ENCODE measurements at places on chromosomes 11 and 22.

- DNase-seq: no peak
Observed at GRCh38 chr11:57516061-57516443, 550 bp upstream of the SLC43A1 start.

DNA sequence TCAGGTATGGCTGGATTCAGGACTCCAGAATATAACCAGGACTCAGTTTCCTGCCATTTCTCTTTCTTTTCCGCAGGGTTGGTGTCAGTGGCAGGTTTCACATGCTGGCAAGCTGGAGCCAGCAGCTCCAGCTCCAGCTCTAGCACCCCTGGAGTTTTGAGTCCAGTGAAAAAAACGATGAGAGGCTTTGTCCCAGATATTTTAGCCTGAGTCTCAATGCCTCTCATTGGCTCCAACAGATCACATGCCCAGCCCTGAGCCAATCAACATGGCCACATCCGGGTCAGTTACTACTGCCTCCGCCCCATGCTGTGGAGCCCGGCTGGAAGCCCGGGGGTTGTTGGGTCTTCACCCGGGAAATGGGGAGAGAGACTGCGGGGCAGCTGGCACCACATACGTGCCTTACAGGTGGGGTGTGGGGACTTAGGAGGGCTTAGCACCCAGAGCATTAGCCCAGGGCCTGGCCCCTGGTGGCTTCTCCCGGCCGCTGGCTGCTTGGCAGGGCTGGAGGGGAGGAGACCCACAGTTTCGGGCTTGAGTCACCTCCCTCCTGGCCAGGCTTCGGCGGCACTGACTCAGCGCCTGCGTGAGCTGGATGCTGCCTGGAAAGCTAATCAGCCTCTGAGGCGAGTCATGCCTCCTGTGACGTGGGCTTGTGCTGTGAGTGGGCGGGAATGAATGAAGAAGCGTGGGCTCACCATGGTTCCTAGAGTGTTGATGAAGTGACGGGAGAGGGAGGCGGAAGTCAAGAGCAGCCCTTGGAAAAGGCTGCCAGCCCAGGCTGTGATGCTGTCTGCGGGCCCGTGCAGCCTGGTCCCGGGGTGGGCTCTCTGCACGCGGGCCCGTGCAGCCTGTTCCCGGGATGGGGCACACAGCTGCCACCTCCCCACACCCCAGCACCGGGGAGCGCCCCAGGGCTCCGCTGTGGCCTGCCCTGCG, 15.3 kb upstream of the MRTFA start:
- peak; percentile 25 for DNase-seq

- no peak for DNase-seq
Observed at GRCh38 chr11:68546555-68546954, 86.0 kb downstream of the PPP6R3 start.

- no peak for DNase-seq
Observed at GRCh38 chr11:92046103-92046502, 178.5 kb upstream of the FAT3 start.

DNA sequence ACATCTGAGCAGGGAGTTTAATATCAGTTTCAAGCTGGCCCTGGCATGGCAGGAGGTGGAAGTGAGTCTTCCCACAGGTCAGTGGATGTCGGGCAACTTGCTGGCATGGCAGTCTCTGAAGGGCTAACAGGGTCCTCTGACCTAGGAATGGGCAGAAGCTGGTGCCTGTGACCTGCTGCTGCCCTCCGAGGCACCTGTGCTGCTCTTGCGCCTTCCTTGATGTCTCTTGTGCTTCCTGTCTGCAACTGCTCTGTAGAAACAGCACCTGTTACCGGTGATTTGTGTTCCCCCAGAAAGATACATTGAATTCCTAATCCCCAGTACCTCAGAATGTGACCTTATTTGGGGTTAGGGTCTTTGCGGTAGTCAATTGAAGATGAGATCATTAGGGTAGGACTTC, 110.3 kb downstream of the RPS6KA4 start:
- DNase-seq: no peak

GRCh38 chr11:67364783-67365722, 8.3 kb downstream of the CLCF1 start:
- DNase-seq: no peak

DNA sequence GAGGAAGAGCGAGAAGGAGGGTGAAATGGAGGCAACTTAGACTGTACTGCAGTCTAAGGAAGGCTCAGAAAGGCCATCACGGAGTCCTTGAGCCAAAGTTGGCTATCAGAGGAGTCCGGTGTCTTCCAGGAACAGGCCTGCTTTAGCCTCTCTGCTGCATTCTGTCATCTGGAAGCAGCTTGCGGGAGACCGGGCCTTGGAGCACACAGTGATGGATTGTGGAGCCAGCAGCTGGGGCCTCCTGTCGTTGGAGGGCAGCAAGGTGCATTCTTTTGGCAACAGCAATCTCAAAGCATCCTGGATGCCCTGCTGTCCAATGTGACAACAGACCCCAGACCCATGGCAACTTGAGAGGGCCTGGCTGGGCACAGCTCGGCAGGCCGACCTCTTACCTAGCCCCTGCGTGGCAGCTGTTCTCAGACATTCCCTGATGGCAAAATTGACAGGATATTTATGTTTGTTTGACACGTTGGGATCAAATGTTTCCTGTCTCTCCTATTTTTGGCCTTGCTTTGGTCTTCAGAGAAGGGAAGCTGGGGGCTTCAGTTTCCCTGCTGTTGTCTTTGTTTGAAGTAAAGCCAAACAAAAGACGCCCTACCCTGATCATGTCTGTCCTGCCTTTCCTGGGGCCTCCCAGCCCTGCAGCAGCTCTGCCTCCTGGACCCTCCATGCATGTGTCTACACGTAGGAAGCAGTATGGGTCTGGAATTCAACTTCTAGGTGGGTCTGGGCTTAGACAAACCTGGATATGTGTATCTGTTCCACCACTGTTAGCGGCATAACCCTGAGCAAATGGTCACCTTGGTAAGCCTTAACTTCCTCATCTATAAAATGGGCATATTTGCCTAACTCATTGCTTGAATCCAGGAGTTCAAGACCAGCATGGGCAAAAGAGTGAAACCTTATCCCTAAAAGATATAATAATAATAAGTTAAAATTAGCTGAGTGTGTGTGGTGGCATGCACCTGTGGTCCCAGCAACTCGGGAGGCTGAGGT, 43.9 kb upstream of the LMO2 start:
- DNase-seq: no peak

GRCh38 chr11:57294225-57295131, 30.3 kb downstream of the TNKS1BP1 start:
- no peak for DNase-seq

- no peak for DNase-seq
Observed at GRCh38 chr11:128196235-128196634, 391.1 kb downstream of the ETS1 start.

- DNase-seq: no peak
Observed at GRCh38 chr11:104907521-104908185, 9.4 kb upstream of the CASP12 start.

GRCh38 chr11:72813740-72814285, 398 bp upstream of the ATG16L2 start:
- no peak for DNase-seq

DNA sequence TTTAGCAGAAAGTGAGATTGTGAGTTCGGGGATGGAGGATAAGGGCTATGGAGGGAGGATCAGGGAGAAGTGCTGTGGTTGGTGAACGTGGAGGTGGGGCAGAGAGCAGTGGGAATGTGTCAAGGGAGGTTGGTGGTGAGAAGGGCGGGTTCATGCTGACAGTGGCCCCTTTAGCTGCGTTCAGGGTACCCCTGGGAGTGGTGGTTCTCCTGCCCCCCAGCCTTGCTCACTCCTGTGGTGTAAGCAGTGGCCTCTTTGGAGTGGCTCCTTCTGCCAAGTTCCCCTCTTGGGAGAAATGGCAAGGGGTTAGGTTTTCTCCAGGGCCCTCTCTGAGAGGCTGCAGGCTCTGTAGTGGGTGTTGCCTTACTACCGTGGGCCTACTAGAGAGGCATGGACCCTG, 16.1 kb upstream of the NECTIN1 start:
- DNase-seq: no peak

- no peak for DNase-seq
Observed at GRCh38 chr22:40015358-40015976, 20.7 kb downstream of the FAM83F start.

DNA sequence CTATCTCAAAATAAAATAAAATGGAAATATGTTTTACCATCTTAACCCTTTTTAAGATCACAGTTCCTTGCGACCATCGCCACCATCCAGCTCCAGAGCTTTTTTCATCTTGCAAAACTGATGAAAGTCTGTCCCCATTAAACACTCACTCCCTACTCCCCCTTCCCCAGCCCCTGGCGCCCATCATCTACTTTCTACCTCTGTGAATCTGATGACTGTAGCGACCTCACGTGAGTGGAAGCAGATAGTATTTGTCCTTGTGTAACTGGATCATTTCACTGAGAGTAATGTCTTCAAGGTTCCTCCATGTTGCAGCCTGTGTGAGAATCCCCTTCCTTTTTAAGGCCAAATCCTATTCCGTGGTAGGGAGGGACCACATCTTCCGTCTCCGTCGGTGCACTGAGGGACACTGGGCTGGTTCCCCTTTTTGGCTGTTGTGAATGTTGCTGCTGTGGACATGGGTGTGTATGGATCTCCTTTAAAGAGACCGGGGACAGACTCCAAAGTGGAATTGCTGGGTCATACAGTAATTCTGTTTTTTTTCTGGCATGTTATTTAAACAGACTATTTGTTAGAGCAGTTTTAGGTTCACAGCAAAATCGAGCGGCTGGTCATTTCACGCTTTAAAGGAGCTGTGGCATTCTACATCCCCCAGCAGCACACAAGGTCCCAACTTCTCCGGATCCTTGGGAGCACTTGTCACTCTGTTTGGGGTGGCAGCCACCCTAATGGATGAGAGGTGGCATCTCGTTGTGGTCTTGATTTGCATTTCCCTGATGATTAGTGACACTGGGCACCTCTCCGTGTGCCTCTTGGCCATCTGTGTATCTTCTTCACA, 120.0 kb downstream of the KCNQ1 start:
- DNase-seq: no peak

DNA sequence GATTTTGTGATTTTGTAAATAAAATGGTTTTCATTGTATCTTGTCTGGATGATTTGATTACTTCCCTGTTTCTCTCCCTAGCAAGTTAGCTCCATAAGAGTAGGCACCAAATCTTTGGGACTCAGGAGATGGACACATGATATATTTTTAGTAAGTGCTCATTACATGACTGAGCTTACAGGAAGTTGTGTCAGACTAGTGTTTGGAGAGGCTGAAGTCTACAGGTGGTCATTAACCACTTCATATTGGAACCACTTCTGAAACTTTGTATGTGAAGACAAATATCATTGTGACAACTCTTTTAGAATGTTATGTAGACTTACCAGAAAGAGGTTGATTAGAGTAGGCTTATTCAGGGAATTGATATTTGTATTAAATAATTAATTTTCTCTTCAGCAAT, 19.1 kb downstream of the ARHGAP42 start:
- DNase-seq: no peak

GRCh38 chr11:11532574-11532973, 89.2 kb downstream of the GALNT18 start:
- DNase-seq: no peak

DNA sequence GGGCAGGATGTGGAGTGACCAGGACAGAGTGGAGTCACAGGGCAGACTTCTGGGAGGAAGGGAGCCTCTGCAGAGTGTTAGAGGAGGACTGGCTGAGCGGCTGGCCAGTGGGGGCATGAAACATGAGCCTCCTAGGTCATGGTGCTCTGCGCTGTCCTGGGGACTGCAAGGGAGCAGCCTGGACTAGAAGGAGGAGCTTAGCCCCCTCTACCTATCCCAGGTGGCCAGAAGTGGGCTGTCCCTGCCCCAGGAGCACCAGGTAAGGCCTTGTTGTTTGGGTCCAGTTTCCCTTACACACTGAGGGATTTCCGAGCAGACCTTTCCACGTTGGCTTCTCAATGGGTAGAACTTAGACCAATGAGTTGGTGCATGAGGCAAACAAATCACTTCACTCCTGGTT, 7.4 kb downstream of the PKNOX2 start:
- DNase-seq: no peak

DNA sequence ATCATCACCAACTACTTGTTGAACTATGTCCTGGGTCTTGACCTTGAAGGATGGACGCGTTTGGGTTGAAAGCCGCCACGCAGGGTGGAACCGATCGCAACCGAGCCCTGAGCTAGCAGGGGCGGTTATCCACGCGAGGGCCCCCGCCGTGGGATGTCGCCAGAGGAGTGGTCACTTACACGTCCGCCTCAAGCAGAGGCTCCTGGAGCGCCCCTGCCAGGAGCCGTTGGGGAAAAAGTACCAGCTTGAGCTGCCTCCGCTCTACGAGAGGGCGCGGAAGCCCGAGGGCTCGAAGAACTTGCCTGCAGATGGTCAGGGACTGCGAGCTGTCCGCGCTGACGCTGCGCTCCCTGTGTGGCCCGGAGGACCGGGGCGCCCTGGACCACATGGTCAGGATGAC, 100.7 kb upstream of the OR4C13 start:
- no peak for DNase-seq

DNA sequence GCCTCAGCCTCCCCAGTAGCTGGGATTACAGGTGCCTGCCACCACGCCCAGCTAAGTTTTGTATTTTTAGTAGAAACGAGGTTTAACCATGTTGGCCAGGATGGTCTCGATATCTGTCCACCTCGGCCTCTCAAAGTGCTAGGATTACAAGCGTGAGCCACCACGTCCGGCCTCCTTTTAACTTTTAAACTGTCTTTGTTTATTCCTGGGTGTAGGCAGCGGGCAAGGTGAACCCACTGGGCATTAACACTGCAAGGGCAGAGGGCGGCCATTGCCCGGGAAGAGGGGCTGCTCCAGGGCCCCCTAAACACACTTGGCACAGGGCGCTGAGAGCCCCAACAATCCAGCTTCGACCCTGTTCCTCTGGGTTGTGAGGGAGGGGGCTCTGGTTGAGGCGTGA, 693.6 kb downstream of the BRD1 start:
- no peak for DNase-seq

- DNase-seq: no peak
Observed at GRCh38 chr11:4068962-4069361, 25.6 kb upstream of the RRM1 start.

Measured in stimulated activated CD8-positive, alpha-beta memory T cell treated with anti-CD3 and anti-CD28 coated beads, Interleukin-7, amount 100 ng/mL, for 1 hour (primary cell).